ENCODE measurements at places on chromosomes 6 and 20.

GRCh38 chr6:37517411-37517812, 17.7 kb upstream of the CCDC167 start:
- peak; percentile 28 for DNase-seq

DNA sequence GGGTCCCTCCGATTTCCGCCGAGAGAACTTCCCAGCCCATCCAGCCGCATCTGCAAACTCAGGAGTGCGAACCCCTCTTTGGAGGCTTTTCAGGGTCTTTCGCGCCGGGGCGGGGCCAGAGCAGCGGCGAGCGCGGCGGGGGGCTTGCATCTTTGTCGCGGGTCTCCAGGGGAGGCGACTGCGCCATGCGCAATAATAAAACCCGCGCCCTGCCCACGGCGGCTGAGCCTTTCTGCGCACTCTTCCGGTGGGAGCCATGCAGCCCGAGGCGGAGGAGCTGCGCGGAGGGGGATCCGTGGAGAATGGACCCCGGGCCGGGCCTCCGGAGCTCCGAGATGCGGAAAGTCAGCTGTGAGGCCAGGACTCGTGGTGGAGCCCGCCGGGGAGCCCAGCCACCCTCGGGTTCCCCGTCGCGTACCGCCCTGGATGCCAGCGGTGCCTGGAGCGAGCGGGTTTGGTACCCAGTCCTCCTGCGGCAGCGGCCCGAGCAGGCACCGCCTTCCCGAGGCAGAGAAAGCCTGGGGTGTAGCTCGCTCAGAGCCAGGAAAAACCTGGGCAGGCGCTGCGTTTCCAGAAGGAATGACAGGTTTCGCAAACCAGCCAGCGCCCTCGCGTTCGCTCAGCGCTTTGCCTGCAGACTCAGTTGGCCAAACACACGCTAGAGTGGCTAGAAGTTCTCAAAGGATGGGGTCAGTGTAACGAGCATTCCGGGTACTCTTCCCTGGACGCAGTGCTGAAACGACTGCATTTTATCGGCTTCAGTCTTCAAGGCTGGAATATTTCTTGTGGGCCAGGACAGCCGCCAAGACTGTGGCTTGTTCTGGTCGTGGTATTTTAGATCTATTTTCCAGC, 1.2 kb downstream of the AKAP12 start:
- DNase-seq: no peak

GRCh38 chr20:1503564-1504227, 12.5 kb upstream of the SIRPB2 start:
- DNase-seq: peak; percentile 24

DNA sequence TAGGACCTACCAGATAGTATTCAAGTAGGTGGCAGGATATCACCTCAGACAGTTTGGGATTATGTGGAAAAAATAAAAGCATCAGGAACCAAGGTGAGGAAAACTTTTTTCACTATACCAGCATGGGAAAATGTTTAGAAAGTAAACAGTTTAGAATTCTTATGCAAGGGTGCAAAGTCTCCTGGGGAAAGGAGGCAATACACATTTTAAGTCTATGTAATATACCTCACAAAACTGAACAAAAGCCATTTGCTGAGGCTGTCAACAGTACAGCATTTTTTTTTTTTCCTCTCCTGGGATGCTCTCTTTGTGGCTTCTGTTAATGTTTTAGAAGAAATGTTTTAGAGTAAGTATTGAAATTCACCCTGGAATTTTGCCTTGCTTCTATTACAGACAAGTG, 73.5 kb downstream of the PHF3 start:
- DNase-seq: no peak

GRCh38 chr6:44278315-44278714, 8.1 kb downstream of the TMEM151B start:
- DNase-seq: no peak

GRCh38 chr20:32248043-32248442, 29.4 kb upstream of the KIF3B start:
- DNase-seq: no peak

- no peak for DNase-seq
Observed at GRCh38 chr6:32741031-32741960, at the start of gene HLA-DQA2. Gene HLA-DQA2 (plus strand): TSS chr6:32741391. CDS start chr6:32741444, 53 bp downstream.

GRCh38 chr6:84687431-84687830, 77.0 kb downstream of the TBX18 start:
- no peak for DNase-seq

Measured in activated naive CD4-positive, alpha-beta T cell (primary cell).